ENCODE measurements at places on chromosomes 13 and 19. TPM values are rescaled to one million over a fixed set of nuclear protein-coding genes. Genes with fewer than 3 reads are reported as not detected.

GRCh38 chr13:95392597-95392996 is 91.3 kb upstream of the ABCC4 start:
- DNase-seq, result no peak

DNA sequence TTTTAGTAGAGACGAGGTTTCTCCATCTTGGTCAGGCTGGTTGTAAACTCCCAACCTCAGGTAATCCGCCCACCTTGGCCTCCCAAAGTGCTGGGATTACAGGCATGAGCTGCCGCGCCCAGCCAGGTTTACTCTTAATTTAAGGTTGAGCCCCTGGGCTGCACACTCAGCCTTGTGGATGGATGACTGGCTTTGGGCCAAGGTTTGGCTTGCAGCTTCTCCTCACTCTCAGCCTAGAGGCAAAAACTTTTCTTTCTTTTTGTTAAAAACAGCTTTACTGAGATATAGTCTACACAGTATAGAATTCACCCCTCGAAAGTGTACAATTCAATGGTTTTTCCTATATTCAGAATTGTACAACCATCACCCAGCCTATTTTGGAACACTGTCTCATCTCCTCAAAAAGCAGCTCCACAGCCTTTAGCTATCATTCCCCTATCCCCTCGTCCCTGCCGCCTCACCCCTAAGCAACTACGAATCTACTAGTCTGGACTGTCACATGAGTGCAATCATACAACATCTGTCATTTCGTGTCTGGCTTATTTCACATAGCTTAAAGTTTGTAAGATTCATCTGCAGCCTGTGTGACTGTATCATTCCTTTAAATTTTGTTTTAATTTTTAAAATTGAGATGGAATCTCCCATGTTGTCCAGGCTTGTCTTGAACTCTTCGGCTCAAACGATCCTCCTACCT is 14.5 kb upstream of the TSPAN16 start:
- no peak for DNase-seq

Gene PLK5
- not detected for total RNA-seq

DNA sequence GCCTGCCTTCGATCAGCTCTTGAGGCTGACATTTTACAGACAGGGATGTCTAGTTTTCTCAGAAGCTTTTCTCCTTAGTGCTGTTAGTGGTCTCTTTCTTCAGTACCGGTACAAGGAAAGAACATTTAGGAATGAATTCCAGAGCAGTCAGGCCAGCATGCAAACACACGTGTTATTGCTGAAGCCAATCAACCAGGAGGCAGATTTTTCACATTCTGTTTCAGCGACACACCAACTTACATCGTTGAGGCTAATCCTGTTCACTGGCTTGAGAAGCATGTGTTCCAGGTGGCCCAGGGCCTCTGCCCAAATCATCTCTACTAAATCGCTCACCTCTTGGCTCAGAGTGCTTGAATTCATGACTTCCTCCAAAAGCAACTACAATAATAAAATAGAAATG is 19.2 kb downstream of the PARP4 start:
- DNase-seq, result no peak

Gene ZNF563
- 4.3 TPM for total RNA-seq

GRCh38 chr19:10078329-10078728 is 7.8 kb upstream of the SHFL start:
- DNase-seq, result no peak

Gene DHRS12
- 15.2 TPM for total RNA-seq

DNA sequence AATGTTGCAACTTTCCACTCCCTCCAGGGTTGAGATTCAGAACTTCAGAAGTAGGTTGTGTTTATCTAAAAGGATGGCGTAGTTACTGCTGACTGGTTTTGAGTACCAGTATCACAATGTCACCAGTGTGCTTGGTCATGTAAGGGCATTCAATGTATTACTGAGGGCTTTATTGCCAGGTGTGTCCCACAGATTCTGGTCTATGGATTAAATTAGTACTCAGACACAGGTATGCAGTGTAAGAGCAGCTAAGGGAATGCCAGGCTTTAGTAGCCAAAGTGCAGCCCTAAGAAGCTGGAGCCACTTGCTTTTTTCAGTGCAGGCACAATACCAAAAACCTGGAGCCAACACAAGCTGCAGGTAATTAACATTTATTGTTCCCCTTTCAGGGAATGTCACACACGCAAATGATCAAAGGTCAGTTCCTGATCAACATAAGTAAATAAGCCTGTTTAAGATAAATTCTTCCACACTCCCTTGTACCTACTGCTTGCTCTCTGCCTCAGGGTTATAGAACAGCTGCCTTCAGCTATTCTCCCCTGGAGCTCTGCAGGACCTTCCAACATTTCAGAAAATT is 130.1 kb upstream of the ZNF91 start:
- DNase-seq, result peak; percentile 22

All from left colon (tissue), 2 donors.